ENCODE measurements at places on chromosomes 6 and 20.

DNA sequence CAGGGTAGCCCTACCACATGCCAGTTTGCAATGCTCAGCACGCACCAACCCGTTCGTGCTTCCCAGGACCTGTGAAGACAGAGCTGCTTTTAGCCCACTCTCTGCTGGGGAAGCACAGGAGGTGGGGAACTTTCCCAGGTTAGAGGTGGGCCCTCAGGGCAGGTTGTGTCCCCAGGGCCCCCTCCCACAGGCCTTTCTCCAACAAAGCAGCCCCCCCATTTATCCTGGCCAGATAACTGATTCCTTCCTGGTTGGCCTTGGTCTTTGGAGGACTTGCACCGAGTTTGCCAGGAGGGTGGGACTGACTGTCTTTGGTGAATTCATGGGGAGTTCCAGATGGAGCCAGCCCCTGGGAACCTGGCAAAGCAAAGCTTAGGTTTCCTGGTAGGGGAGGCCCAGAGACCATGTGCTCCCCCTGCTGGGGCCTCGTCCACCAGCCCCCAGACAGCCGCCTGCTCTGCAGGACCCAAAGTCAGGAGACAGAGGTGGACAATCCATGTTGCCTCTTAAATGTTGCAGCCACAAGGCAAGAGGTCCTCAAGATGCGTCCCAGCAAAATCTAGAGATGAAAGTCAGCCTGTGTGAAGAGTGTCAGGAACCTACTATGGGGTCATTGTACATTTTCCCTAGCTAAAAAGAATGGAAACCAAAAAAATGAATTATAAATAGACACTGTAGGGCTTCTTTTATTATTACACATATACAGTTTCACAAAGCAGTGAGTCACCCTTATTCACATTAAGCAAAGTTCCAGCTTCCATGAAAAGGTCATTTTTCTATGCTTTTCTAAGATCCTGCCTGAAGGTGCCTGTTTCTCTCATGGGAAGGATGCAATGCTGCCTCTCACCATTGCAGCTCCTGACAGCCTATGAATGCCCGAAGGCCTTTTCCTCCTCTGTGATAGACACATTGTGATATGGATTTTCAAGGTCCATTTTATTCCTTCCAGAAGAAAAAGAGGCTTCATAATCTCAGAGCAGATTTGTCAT, 497.8 kb downstream of the PREX1 start:
- peak; percentile 33 for DNase-seq

DNA sequence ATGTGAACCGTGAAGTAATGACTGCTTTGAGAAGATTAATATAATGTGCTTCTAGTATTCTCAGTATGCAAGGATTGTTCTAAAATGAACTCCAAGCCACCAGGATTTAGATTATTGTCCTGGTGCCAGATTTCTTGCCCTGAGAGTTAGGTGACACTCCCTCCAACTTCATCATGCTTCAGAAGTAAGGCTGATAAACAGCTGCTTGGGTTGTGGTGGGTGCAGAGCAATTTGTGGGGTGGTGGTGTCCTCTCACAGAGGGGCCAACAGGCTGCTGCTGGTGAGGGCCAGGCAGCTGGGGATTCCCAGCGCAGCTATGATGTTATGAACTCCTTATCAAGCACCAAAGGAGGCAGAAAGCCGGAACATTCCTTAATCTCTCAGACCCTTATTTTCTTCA, 114.6 kb downstream of the MCHR2 start:
- DNase-seq, result no peak

DNA sequence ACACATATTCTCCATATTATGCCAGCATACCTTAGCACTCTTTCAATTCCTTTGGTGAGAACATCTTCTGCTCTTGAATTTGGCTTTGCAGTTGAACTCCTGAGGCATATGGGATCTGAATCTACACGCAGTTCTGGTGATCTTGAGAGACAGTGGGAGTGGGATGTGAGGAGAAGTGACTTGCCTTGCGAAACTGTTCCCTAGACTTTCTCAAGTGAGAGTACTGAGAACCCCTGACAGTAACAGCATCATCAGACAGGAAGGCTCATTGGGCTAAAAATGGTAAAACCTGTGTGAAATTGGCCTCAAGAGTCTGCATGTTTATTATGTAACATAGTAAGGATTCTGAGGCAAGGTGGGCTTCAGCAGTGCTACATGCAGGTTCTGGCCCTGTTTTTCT, 49.1 kb upstream of the CEP85L start:
- no peak for DNase-seq

DNA sequence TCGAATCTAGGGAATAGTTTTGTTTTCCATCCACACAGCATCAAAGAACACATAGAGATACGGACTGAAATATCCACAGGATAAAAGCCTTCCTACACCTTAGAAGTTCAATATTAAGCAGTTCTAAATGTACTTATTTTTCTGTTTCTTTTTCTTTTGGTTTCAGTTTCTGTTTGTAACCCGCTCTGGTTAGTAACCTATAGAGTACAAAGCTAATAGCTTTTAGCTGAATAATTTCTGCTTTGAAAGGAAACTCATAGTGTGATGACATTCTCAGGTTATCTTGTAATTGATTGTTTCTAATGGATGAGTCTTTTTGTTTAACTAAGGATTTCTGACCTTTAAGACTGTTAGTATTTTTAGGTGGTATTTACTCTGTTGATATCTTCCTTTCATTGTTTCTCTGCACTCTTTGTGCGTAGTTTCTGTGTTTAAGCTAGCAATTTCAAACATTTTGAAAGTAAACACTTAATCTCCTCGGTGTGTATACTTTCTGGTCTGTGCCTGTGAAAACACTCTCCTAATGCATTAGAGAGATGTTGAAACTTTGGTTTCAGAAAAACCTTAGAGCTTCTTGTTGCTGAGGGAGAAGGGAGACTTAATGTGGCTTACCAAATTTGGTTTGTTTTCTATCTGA, 385.5 kb downstream of the HDGFL1 start:
- no peak for DNase-seq

DNA sequence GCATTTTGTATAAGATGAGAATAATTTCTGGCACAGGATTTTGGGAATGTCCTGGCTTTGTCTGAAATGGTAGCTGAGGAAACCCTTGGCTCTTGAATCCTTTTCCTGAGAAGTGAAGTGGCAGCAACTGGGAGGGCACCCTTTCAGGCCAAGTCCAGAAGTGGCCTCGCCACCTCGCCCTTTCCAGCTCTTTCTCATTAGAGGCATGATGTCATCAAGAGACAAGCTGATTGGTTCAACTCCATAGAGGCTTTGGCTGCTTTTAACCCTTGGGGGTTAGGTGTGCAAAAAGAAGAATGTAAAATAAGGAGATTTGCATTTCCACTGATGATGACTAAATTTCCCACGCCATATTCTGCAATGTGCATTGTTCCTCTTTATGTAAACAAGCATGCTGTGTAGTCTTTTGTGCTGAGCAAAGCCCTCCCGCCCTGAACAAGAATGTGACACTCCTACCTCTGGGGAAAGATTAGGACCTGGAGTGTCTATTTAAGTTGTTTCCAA, 116.5 kb downstream of the TCP11 start:
- peak; percentile 82 for DNase-seq

- no peak for DNase-seq
Measured at GRCh38 chr6:70651326-70651905, 16.3 kb upstream of the SMAP1 start.
